Cortex of kidney (tissue), 1 donor: ENCODE measurements at places on chromosomes 4 and X.

GRCh38 chr4:6422105-6422504 lies 50.3 kb downstream of the PPP2R2C start:
- DNase-seq: no peak

DNA sequence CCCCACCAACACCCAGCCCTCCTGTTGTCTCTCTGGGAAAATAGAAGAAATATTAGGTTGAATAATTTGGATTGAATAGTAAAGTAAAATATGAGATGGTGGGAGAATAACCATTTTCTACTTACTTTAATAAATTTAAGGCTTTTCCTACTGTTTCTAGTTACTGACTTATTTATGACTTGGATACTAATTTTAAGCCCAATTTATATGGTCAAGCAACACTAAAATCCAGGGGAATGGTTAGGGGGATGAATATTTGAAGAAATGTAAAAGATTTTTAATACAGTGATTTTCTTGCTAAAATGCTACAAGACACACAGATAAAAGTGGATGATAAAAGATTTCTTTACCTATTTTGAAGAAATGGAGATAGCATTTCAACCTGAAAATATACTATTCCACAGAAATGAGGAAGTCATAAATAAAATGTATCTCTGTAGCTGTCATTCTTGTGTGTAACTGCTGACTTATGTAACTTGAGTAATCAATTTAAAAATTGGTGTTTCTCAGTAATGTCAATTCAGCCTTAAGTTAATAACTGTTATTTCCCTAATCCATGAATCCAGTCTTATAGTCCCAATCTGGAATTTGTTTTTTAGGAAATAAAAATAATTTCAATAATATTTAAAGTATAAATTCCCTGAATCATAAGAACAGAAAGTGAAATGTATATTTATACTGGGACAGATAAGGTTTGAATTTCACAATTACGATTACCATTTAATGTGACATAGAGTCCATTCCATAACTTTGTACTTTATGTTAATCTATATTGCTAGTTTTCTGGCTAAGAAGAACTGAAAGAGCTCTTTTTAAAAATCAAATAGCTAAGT lies 24.3 kb upstream of the IL2 start:
- DNase-seq: no peak

DNA sequence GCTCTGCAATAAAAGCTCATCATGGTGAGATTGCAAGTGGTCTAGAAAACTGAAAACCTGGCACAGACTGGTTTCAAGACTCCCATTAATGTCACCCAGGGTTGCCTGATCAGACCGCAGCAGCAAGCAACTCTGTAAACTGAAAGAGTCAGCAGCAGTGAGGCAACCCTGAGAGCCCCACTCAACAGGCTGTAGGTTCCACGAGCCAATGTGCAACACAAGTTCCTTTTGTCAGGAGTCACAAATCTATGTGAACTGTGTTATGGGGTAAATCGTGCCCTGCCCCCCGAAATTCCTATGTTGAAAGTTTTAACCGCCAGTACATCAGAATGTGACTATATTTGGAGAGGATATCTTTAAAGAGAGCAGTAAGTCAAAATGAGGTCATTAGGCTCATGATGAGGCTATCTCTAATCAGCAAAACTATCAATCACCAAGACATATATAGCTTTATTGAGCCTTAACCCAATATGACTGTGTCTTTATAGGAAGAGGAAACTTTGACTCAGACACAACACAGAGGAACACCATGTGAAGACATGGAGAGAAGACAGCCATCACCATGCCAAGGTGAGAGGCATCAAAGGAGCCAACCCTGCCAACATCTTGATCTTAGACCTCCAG lies 94.0 kb downstream of the FBXO8 start:
- DNase-seq: no peak

DNA sequence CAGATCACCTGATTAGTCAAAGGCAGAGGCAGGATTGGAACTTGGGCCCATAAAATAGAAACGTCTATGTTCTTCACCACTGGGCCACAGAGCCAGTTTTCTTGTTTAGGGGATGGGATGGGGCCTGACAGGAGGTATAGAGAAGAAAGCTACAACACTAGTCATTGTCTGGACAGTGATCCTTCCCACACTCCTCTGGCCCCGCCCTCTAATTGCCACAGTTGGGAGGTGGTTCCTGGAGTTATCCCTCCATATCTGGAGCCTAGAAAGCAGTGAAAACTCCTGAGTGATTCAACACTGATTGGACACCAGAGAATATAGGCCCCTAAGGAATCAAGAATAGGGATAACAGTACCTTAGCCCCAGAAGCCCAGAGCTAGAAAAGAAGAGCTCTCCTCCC lies 22.9 kb downstream of the RASL11B start:
- DNase-seq: no peak

DNA sequence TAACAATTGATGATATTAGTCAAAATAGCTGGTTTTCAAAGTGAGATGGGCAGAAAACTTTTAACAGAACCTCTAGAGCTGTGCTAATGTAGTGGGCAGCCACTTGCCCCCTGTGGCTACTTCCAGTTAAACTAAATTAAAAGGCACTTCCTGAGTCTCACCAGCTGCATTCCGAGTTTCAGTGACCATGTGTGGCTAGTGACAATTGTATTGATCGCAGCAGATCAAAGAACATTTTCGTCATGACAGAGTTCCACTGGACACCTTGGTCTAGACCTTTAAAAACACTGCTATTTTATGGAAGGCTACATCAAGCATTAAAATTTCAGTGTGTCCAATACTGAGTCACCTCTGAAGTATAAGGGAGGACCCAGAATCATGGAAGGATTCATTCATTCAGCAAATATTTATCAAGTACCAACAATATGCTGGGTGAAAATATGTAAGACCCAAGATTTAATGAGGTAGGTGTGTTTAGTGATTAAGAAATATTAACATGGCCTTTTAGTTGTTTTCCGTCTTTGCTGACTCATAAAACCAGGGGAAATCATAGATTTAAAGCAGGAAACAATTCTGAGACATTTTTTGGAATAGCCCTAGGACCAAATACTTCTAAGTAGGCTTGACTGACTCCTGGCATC lies 5.1 kb upstream of the FAT1 start:
- DNase-seq: no peak

GRCh38 chrX:66018585-66019309 lies 21.1 kb downstream of the VSIG4 start:
- DNase-seq: no peak

GRCh38 chrX:24759786-24760185 lies 66.1 kb downstream of the POLA1 start:
- DNase-seq: no peak

DNA sequence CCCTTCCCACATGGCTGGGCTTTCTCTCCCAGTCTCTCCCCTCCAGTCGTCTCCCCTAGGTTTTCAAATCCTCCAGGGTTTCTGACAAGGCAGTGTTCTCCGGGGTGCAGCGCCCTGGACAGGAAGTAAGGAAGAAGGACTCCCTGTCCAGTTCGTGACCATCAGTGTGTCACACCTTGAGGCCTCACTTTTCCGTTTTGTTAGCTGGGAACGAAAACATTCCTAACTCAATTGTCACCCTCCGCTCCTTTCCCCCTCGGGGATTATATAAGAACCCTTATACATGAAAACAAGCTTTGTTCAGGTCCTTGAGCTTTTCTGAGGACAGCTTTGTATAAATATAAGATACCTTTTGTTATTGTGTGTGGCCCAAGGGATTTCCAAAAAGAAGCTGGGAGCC lies 92.1 kb downstream of the KDR start:
- no peak for DNase-seq

DNA sequence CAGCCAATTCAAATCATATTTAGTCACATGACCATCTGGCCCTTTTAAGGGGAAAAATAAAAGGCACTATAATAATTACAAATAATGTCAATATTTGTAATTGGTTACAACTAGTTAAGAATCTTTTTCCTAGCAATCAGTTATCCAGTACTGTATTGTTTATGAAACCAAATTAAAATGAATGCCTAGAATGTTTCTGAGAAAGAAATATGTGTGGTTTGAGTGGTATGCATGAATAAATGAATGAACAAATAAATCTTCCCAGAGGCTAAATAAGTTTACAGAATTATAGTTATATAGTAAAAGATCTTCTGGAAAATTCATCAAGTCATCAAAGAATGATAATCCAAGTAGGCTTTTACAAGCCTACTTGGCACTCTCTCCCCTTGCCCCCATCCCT lies 55.8 kb upstream of the F8A3 start:
- DNase-seq: no peak

DNA sequence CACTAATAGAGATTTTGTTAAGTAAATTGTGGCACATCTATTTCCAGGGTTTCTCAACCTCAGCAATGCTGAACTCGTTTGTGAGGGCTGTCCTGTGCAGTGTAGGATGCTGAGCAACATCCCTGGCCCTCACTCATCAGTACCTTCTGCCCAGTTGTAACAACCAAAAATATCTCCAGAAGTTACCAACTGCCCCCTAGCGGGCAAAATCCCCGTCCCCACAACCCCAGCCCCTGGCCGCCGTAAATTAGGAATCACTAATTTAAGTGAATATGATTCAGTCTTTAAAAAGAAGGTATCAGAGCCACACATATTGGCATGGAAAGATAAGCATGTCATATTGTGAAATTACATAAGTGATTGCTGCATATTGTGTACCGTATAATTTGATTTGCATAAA lies 123.4 kb downstream of the ASB9 start:
- no peak for DNase-seq

DNA sequence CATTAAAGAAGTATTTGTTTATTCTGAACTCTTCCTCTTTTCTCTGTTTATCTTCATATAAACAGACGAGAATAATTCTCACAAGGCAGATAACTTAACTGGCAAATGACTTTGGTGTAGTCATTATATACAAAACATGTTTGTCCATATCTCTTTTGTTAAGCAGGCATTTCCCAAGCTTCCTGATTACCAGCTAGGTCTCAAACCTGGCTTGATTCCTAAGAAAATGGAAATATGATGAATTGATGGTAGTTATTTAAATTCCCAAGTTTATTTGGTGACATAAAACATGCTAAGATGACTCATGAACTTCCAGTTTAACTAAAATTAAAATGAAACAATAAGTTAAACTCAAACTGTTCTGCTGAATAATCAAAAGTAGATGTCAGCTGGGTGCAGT lies 96.8 kb downstream of the ARSJ start:
- DNase-seq: no peak

DNA sequence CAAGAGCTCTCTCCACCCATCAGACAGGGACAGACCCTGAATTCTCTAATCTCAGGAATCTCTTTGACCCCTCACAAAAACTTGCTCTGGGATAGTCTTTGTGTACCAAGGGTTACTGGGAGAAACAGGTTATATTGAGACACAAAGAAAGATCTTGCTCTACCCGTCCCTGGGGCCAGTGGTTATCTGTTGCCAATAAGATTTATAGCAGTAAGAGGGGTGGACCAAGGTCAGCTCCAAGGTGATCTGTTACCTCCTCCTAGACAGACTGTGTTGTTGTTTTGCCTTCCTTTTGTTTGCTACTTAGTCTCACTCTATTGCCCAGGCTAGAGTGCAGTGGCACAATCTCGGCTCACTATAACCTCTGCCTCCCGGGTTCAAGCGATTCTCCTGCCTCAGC lies 16.3 kb upstream of the ATP6AP2 start:
- no peak for DNase-seq

DNA sequence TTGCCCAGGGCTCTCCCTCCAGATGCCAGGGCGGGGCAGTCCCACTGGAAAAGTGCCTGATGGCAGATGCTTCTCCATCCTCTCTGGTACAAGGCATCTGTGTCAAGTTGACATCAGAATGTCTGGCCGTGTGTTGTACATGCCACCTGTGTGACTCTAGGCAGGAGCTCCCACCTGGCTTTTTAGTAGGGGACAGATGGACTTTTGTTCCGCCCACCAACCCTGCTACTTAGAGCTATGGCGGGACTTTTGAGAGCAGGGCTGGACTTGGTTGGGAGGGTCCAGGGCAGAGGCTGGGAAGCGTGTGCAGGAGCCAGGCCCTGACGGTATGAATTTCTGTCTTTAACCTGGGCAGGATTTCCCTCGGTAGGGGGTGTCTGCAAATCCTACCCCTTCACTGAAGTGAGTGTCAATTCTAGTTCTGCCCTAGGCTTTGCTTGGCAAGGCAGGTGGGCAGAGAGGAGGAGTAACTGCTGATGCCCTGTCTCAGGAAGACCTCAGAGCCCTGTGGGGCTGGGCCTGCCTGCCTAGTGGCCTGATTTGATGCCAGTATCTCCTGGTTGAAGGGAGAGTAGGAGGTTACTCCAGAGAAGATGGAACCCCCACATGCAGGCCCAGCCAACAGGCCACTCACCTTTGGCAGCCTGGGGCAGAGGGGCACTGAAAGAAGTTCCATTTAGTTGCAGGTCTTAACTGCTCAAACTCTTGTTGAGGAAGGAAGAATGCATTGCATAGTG lies 99.1 kb downstream of the PJA1 start:
- no peak for DNase-seq

GRCh38 chr4:178196751-178197374 lies 754.6 kb upstream of the AGA start:
- no peak for DNase-seq

DNA sequence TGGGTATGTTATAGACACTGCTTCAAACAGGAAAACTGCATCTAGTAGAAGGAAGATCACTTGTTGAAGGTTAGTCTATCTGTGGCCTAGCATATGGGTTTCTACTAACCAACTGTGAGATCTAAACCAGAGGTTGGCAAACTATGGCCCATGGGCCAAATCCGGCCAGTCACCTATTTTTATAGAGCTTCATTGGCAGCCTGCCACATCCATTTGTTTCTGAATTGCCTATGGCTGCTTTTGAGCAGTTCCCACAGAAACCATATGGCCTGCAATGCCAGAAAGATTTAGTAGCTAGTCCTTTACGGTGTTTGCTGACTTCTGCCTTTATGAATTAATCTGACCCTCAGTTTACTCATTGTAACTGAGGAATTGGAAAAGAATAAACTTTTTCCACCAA lies 71.1 kb downstream of the MID1 start:
- no peak for DNase-seq

DNA sequence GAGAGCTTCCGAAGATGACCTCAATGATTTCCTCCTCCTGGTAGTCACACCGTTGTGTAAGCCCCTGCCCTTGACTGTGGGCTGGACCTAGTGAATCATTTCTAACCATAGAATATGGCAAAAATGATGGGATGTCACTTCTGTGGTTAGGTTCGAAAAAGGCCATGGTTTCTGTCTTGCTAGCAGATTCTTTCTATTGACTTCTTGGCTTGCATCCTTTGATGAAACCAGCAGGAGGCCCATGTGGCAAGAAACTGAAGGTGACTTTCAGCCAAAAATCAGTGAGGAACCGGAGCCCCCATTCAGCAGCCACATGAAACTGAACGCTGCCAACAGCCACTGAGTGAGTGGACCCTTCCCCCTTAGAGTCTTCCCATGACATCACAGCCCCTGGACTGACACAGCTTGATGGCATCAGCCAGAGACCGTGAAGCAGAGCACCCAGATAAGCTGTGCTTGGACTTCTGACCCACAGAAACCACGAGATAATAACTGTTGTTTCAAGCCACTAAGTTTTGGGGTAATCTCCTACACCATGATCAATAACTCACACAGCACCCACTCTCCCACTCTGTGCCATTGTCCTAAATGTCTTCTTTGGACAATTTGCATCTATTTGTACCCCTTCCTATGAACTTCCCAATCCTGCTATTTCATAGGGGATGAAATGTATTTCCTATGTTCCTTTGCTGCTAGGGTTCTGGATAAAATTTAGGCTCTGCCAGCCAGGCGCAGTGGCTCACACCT lies 148.0 kb upstream of the STX18 start:
- no peak for DNase-seq
